CD4-positive, alpha-beta T cell (primary cell): ENCODE measurements at places on chromosomes 3 and 15.

- DNase-seq = no peak
Observed at GRCh38 chr3:59486520-59486919, 436.7 kb upstream of the CFAP20DC start.

DNA sequence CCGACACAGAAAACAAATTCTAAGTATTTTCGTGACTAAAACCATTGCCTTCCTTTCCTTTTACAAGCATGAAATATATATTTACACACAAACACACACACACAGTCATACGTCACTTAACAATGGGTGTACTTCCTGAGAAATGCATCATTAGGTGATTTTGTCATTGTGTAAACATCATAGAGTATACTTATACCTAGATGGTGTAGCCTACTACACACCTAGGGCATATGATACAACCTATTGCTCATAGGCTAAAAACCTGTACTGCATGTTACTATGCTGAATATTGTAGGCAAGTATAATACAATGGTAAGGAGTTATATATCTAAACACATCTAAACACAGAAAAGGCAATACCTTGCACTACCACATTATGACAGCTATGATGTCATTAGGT lies 28.6 kb downstream of the COL6A5 start:
- DNase-seq = no peak

GRCh38 chr3:51948016-51948580 lies 5.9 kb downstream of the PARP3 start:
- no peak for DNase-seq

DNA sequence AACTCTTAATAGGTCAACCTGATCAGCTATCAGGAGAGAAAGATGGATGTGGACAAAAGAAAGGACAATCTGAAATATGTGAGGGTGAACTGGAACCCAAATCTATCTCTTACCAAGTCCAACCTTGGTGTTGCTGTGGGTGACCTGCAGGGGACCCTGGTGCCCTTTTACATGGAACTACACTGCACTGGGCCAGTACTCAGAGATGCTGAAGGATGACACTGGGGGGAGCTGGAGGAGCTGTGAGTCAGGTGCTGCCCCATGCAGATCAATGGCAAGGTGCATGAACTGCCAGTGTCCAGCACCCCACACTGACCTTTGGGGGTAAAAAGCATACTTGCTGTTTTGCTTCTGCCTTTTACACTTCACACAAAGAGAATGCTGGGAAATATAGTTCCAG lies 55.6 kb upstream of the TBC1D5 start:
- DNase-seq = no peak

DNA sequence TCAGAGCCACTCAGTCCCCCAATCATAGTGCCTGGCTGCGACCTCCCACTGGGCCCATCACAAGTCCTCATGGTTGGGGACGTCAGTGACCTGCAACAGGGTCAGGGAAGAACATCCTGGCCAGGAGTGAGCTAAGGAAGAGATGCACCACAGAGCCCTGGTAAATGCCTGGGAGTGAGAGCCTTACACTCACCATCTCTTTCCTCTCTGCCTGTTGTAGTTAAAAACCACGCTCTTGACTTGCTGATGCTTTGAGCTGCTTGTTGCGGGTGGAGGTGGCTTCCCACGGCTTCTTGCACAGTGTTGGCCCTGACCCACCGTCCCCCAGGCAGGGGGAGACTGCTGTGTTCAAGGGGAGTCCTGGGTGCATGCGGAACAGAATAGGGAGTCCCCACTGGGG lies 91.1 kb upstream of the RGMA start:
- no peak for DNase-seq

- no peak for DNase-seq
Observed at GRCh38 chr3:111594781-111595180, 365 bp downstream of the ZBED2 start.

- DNase-seq = no peak
Observed at GRCh38 chr3:5022187-5022965, 43.1 kb downstream of the BHLHE40 start.

DNA sequence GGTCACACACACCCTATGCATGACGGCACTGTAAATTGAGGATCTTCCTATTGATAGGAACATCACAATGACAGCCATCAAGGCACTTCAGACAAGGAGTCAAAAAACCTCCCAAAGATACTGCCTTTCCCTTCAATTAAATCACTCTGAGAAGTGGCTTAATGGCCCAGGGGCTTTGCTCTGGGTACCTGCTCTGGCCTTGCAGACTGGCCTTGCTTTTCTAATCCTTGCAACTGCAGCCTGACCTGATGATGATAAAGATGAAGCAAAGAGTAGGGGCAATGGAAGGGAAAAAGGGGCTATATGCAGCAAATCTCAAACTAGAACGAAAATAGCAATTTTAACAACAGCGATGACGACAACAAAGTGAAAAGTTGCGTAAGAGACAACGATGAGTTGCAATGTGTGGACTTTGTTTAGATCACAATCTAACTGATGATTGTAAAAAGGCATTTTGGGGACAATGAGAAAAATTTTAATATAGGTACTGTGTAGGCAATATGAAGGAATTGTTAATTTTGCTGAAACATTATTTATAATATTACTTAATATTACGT lies 14.6 kb downstream of the ADAMTS9 start:
- DNase-seq = no peak

DNA sequence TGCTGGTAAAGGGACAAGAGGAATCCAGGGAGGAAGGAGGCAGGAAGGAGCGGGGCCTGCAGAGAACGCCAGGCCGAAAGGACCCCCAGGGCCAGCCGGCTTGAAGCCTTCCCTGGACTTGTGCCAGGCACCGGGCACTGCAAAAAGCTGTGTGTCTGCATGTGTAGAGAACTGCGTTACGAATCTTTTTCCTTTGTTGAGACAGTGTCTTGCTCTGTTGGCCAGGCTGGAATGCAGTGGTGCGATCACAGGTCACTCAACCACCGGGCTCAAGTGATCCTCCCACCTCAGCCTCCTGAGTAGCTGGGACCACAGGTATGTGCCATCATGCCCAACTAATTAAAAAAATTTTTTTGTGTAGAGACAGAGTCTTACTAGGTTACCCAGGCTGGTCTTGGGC lies 17.0 kb upstream of the MUC4 start:
- no peak for DNase-seq

DNA sequence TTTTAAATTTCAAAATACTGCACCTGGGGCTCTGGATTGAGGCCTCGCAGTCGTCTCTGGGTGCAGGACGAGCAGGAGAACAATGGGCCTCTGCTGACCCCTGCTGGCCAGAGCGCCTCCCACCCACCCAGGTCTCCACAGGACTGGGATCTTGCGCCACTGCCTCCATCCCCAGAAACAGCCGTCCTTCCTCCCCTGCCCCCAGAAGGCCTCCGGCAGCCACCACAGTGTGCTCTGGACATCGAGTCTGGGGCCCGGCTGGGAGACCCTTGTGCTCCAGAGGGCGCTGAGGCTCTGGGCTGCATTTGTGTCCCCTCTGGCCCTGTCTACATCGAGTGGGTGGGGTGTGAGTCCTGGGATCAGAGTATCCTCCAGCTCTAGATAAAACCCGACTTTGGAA lies 6.7 kb upstream of the ACSBG1 start:
- peak; percentile 80 for DNase-seq

DNA sequence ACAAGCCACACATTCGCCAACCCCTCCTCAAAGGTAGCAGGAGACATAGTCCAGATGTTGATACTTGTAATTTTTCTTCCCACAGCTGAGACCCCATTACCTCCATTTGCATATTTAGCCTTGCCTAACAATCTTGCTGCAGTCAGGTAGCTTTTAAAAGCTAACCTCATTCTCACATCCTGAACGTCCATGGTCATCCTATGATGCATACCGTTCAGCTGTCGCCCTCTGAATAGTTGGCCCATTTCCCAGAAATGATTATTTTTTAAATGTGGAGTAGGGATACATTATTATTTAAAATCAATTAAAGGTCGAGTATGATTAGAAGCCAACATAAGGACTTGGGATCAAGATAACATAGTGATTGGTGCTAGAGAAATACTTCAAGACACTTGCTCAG lies 165.0 kb downstream of the MEX3B start:
- no peak for DNase-seq
